ENCODE measurements at places on chromosomes 12 and 14.
A peak's percentile ranks its signal among the peaks of the same experiment; 100 is the strongest.

DNA sequence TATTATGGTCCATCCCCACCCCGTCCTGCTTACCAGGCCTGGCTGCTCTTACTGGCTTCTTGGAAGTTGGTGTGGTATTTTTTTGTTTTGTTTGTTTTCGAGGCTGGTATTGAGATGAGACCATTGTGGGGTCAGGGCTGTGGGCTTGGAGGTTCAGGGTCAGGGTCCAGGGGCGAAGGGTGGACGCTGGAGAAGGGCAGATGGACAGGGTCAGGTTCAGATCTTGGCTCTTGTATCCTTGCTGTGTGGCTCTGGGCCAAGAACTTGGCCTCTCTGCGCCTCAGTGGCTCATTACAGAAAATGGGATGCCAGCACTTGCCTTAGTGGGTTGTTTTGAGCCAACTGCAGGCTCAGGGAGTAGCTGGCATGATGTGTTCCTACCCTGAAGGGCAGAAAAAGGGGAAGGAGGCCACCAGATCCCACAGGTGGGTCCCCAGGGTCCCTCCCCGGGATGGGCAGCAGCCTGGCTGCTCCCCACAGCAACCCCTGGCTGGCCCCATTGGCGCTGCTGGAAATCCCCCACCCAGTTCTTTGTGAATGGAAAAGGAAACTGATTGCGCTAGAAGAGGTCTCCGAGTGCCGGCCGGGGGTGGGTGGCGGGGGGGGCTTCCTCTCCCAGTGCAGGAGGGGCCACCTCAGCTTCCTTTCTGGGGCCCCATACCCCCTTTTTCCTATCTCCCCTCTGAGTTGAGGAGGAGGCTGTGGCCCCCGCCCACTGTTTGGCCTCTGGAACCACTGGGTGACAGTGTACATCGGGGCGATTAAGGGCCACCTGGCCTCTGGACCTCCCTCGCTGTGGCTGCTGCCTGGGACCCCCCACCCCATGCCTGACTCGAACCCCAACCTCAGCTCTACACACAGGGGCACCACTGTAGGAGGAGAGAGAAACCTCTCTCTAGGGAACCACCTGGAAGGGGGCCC, 25.0 kb downstream of the SH2B3 start:
- no peak for DNase-seq

GRCh38 chr12:131860472-131861260, 32.5 kb downstream of the MMP17 start:
- DNase-seq = peak; percentile 62

GRCh38 chr12:2083008-2083407, 30.2 kb downstream of the CACNA1C start:
- no peak for DNase-seq

DNA sequence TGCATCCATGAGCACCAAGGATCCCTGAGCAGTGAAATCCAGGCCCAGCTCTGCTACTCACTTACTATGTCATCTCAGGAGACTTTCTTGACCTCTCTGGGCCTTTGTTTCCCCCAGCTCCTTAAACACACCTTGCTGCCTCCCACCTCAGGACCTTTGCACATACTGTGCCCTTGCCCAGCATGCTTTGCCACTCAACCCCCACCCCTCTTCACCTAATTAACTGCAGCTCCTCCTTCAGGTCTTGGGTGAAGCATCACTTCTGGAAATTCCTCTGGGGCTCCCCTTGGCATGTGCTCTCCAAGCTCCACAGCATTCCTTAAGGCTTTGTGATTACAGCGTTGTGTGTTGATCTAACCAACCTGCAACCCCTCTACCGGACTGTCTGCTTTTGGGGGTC, 15.9 kb downstream of the WSCD2 start:
- no peak for DNase-seq

GRCh38 chr12:66197495-66197921, 8.5 kb downstream of the IRAK3 start:
- DNase-seq = peak; percentile 22

- no peak for DNase-seq
These were observed 47.8 kb downstream of the UBE3B start for GRCh38 chr12:109525279-109525585.

DNA sequence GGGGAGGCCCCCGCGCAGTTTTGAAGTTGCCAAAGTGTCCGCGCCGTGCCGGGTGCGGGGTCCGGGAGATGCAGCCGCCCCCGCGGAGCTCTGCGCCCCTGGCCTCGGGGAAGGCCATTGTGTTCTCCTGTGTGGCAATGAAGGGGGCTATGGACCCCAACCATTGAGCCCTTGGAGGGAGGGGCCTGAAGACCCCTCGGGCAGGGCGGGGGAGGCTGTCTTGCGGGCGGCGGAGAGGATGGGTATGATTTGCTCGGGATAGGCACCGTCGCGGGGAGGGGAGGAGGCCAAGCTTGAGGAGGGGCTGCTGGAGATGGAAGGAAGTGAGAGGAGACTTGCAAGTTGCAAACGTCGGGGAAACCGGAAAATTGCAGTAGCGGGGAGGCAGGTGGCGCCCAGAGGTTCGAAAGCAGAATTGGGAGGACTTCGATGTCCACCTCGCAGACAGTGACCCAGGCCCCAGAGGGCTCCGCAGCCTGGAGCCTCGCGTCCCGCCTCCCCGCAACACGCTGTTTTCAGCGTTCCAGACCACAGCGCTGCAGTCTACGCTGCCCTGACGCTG, 25.4 kb downstream of the BCL11B start:
- no peak for DNase-seq

DNA sequence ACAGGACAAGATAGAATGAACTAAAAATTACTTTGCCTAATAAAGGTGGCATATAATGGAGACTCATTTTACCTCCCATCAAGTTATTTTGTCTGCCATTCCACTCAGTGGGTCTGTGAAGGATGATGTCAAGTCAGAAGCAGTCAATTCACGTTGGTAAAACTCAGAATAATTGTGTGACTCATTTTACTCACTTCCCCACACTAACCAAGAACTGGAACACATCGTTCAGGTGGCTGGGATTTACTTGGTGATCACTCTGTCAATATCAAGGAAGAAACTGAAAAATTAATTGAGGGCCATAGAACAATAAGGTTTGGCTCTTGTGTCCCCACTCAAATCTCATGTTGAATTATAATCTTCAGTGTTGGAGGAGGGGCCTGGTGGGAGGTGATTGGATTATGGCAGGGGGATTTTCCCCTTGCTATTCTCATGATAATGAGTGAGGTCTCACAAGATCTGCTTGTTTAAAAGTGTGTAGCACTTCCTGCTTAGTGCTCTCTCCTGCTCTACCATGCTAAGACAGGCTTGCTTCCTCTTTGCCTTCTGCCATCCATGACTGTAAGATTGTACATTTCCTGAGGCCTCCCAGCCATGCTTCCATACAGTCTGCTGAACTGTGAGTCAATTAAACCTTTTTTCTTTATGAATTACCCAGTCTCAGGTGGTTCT, 35.7 kb upstream of the GTF2A1 start:
- DNase-seq = no peak

GRCh38 chr12:4472046-4472445, 26.4 kb upstream of the FGF6 start:
- DNase-seq = no peak

DNA sequence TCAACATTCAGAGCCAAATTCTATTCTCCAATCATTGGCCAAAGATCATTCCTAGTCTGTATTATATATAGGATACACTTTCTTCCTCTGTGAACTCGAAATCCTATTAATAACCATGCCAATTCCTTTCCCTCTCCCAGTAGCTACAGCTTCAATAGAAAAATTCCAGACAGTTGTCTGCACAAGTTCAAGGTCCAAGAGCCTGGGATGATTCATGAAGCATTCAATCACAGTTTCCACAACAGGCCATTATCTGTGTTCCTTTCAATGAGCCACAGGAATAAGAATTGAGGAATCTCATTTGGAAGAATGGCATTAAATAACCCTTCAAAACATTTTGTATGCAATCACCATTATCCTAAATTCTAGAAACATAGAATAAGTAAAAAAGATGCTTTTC, 437.4 kb downstream of the RMST start:
- DNase-seq = no peak

GRCh38 chr12:27547592-27547991, 23.6 kb downstream of the PPFIBP1 start:
- DNase-seq = no peak

GRCh38 chr12:40733871-40734270, 41.6 kb downstream of the CNTN1 start:
- DNase-seq = no peak

GRCh38 chr14:84085493-84085892, 1444.5 kb upstream of the FLRT2 start:
- no peak for DNase-seq

- no peak for DNase-seq
These were observed 13.2 kb upstream of the PPM1H start for GRCh38 chr12:62948123-62948522.

DNA sequence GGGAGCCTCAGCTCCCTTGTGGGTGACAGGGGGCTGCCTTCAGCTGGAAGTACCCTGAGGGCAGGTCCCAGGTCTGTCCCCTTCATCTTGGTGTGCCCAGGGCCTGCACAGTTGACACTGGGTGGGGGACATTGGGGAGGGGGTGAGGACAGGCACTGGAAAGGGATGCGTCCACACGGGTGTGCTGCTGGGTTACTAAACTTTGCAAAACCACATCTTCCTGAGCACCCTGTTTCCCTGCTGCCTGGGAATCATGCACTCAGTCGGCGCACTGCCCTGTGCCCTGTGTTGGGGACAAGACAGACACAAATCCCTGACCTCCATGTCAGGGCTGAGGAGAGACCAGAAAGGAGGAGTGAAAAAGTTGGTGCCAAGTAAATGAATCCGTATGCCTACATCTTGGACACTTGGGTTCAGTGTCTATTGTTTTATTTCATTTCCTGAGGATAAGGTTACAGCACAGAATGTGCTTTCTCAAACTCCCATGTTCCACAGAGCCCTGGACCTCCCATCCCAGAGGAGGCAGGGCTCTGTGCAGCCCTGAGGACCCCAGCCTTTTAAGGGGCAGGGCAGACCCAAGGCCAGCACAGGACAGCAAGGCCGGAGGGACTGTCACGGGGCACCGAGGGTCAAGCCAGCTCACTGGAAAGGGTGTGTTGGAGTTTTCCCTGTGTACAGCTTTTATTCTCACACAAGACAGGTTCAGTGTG, 2.9 kb upstream of the SLC25A29 start:
- no peak for DNase-seq

GRCh38 chr14:22848351-22849164, 12.2 kb downstream of the MMP14 start:
- DNase-seq = peak; percentile 86

DNA sequence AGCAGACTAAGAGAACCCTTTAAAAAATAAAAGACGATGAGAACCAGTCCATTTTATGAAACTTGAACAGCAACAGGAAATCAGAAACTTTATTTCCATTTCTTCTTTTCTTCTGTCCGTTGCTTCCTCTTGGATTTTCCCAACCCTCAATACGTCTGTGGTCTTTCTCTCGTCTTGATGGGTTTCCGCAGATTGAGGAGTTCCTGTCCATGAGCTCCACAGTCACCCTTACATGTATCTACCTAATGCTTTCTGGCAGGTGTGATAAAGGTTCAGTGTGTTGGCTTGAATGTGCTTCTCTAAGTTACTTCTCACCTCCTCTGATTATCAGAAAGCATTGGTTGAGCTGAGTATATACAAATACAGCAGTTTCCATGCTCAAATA, 110.0 kb downstream of the ETV6 start:
- DNase-seq = no peak

DNA sequence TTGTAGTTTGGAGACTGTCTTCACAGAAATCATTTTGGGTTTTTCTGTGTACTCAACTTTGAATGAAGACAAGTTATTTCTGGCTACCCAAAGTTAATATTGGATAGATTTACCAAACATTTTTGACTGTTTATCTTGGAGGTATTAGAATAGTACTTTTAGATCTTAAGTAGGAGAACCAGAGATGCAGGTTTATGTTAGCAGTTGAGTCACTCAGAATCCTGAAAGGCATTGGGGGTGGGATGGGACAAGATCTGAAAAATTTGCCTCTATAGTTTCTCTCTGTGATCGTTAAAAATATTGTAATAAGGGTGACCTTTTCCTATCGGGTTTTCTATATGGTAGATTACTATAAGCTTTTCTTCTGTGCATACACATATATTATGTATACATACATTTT, 112.3 kb downstream of the TTC6 start:
- no peak for DNase-seq

GRCh38 chr14:61551384-61551783, 143.9 kb upstream of the HIF1A start:
- DNase-seq = no peak

GRCh38 chr12:85182699-85183098, 97.3 kb upstream of the ALX1 start:
- no peak for DNase-seq

DNA sequence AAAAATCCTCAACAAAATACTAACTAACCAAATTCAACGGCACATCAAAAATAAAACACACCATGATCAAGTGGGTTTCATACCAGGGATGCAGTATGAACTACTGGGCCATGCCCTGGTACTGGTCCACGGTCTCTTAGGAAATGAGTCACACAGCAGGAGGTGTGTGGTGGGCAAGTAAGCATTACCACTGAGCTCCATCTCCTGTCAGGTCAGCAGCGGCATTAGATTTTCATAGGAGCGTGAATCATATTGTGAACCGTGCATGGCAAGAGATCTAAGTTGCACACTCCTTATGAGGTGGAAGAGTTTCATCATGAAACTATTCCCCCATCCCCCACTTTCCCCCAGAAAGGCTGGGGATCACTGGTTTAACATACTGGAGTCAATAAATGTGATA, 6.7 kb upstream of the LGR5 start:
- DNase-seq = no peak

Measured in GM03348 (cell line).